NCI-H1417 treated with DMSO at 0.1 percent for 48 hours (cell line): ENCODE measurements at places on chromosomes 7 and 10.

- no peak for DNase-seq
Observed at GRCh38 chr7:106566672-106567071, 94.3 kb downstream of the CCDC71L start.

- no peak for DNase-seq
Observed at GRCh38 chr10:62658516-62658915, 146.0 kb upstream of the ADO start.

DNA sequence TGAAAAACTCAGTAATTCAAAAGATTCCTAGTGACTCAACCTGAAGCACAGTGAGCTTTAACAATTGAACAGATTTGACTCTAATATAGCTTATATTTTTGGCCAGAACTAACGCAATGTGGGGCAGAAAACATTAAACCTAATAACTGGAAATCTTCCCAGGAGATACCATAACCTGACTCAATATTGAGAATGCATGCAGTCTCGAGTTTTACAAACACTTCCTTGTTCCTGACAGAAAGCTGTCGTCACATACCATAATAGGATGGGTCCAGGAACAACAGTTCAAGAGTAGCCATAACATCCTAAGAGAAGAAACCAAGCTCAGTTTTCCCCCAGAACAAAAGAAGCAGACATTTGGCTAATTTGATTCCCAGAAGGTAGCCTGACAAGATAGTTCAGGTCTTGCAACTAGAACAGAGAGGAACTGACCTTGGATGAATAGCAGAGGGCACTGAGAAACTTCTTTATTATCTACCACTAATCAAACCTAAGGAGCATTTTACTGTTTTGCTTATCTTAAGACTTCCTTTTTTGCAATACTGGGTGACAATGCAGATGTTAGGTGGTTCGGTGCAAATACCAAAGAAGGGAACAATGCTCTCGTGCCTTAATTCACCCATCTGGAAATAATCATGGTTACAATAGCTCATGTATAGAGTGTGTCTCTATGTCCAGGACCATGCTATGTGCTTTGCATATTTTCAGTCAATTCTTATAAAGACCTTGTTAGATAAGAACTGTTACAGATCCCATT lies 38.6 kb upstream of the ACSL5 start:
- DNase-seq, result no peak

DNA sequence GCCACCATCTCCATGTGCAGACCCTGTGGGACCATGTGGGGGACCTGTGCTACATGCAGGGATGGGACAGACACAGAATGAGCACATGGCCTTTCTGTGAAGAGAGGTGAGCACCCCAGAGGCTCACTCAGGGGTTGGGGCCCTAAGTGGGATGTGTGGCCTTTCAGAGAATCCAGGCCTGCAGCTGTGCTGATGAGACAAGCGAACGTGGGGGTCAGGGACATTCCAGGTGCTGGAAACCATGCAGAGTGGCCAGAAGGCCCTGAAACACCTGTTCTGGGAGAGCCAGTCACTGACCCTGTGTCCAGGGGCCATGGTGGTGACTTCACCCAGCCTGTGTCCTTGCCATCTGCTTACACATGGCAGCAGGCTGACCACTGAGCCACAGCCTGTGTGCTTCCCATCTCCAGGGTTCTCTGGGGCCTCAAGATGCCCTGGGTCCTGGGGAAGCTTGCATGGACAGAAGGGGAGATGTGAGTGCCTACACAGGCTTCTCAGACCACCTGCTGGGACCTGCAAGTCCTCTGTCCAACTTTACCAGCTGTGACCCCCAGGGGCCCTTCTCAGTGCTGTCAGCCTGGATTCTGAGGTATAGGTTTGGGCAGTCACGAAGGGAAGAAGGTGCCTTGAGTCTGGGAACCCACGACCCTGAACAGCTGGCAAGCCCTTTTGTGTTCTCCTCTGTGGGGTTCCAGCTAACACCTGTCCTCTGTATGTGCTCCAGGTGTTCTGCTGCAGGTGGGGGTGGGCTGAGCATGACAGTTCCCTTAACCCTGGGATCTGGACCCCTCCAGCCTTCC lies 17.6 kb downstream of the RAMP3 start:
- DNase-seq, result no peak

GRCh38 chr7:131521651-131522163 lies 34.7 kb downstream of the PODXL start:
- DNase-seq, result no peak

DNA sequence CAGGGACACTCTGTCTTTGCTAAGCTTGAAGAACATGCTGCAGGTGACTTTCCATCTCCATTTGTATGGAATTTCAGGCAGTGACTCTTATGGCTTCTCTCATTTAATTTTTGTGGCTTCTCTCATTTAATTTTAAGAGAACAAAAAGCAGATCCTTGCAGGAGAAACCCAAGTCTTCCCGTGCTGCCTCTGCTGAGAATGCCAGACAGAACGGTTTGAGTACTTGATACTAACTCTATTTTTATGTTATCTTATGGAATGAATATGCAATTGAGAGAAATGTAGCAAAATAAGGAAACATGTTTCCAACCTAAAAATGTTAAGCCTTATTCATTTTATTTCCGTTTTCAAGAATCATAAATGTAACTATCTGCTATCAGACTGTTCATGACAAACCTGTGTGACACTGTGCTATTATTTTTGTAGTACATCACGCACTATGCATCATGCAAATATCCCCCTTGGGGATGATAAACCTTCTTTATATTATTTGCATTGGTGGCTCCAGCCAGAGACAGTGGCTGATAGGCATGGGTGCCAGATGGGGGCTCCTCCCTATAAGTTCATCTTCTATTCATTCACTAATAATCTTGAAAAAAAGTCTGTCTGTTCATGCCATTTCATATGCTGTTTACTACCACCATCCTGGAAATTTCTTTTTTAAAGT lies 6.9 kb upstream of the RAPGEF5 start:
- no peak for DNase-seq

- no peak for DNase-seq
Observed at GRCh38 chr10:107409522-107409921, 245.0 kb upstream of the SORCS1 start.

DNA sequence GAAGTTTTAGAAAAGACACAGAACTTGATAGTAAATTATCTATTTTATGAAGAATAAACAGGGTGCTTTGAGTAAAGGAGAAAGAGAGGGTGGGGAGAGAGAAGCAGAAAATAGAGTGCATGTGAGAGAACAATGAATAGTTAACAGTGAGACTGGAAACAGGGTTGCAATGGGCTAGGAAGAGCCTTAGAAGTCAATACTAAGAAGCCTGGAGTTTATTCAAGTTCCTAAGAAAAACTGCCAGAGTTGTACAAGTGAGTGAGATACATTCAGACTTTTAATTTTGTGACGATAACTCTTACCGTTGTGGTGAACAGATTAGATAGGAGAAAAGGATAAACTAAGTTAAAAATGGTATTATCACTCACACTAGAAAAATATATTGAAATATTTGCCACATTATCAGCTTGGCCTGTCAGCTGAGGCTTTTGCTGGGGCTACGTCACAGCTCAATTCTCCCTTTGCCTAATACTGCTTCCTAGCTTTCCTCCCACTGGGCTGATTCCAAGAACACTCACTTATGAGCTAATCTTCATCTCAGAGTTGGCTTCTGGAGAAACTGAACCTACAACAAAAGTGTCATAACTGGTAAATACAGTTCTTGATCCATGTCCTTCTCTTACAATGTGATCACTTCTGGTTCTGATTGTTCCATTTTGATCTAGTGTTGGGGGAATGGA lies 92.7 kb downstream of the SEMA3D start:
- no peak for DNase-seq

DNA sequence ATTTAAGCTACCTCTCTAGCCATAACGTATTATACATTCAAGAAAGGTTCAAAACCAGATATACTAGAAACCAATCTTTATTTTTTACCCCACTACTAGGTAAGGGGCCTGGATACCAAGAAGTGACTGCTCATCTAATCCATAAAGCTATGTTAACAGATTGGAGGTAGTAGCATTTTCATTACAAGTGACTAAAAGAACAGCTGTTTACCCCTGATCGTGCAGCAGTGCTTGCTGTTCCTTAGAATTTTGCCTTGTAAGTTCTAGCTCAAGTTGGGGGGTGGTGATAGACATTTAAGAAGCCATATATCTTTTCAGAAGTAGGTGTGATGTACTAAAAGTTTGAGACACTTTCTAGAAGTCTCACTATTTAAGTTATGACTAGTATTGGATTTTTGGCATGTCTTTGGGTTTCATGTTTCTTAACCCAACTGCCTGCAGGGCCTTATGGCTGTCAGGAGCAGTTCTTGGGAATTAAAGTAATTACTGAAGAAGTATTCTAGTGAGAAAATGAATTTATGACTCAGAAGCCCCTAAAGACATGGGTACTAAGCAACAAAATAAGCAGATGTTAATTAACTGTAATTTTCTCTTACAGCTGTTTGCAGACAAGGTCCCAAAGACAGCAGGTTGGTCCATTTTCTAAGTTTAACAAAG lies 2.3 kb downstream of the PPIA start:
- DNase-seq, result no peak

GRCh38 chr7:139799586-139799985 lies 21.8 kb upstream of the HIPK2 start:
- DNase-seq, result no peak

DNA sequence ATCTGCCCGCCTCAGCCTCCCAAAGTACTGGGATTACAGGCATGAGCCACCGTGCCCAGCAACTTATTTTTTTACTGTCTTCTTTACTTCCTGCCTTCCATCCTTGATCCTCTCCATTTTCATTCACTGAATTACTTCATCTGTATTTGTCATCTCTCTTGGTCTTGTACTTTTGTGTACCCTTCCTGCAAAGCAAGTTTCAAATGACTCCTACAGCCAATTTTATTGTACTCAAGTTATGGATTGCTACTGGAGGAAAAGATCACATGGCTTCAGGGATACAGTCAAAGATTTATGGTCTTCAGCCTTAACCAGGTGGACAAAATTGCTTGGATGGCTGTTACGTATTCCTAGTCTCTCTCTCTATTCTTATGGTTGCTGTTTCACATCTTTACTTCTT lies 22.6 kb downstream of the SEPTIN7 start:
- no peak for DNase-seq

DNA sequence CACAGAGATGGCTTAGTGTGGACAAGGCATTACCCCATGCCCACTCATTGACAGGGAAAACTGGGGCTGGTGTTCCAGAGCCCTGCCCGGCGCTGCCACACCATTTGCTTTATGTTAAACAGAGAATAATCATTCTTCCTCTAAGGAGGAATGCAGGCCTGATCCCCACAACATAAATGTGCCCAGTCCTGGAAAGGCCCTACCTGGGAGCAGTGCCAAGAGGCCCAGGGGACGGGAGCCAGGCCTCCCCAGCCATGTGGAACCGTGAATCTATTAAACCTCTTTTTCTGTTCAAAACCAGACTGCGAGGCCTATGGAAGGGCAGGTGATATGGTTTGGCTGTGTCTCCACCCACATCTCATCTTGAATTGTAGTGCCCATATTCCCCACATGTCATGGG lies 264.1 kb downstream of the GRID1 start:
- no peak for DNase-seq

DNA sequence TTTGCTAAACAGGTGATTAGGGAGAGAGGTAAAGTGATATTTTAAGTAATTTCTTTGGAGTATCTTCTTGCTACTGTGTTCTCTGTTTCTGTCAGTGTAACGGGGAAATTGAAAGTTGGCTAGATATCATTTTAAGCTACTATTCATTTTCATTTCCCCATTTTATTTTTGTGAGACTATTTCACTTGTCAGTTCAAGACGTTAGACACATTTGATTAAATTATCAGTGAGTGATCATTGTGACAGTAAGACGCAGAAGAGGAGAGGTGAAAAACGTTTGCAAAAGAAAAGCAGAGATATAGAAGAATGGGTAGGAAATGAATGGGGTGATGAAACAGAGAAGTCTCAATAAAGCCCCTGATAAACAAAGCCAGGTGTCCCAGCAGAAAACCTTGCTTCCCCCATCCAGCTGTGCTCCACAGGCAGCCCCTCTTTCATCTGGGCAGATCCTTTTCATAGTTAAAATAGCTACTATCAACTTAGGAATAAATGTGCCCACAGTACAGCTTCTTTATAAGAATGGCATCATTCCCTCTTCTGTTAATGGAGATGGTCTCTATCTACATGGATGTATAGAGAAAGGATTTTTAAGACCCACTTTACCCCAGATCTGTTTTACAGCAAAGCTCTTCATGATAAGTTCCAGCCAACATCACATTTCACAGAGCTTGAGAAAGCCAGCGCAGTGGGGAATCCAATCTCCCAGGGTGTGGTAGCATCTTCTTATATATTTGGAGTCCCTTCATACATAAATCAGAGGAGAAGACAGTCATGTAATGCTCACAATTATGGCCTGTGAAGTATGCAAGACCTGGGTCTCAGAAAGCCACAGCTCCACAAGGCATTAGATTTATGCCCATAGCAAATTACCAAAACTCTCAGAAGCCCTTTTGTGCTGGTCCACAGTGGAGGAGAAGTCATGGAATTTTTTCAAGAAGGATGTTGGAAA lies 138.1 kb upstream of the ITGB1 start:
- DNase-seq, result no peak

GRCh38 chr10:125640653-125641052 lies 42.3 kb downstream of the TEX36 start:
- no peak for DNase-seq
